ENCODE measurements at places on chromosomes 3 and 15. TPM values are rescaled to one million over a fixed set of nuclear protein-coding genes. Genes with fewer than 3 reads are reported as not detected.

GRCh38 chr15:58284293-58284692, 146.1 kb downstream of the AQP9 start:
- H3K4me1 ChIP-seq = no peaks in the 10 kb centered on the region
- DNase-seq = no peak
- no peak overlapping the region for H3K4me3 ChIP-seq
- no peaks in the 10 kb centered on the region for H3K36me3 ChIP-seq
- no peaks in the 10 kb centered on the region for H3K27me3 ChIP-seq
- H3K27ac ChIP-seq = no peak overlapping the region

DNA sequence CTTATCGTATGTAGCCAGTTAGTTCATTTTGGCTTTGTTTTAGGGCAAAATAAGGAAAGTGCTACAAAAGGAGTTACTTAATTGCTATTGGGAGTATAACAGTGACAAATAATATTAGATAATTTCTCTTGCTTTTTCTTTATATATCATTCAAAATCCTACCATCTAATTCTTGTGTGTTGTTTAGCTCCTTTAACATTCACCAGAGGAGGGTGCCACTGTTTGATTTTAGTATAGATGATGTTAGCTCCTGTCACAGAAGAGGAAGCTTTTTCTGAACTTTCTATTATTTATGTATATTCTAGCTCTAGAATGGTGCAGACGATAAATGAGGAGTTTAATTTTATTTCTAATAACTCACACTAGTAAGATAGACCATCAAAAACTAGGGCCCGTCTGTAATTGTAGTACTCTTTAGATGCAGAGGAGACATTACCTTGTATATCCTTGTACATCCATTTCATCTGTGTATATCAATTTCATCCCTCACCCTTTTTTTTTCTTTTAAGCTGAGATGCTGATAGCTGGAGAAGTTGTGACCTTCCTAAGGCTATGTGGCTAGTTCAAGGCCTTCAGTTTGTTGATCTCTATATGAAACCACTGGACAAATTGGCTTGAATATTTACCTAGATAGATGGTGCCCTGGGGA, 3.0 kb downstream of the PPM1L start:
- no peak for DNase-seq
- peaks cover 17% of the 10 kb centered on the region for H3K4me1 ChIP-seq
- H3K27ac ChIP-seq = no peak overlapping the region
- no peaks in the 10 kb centered on the region for H3K36me3 ChIP-seq

DNA sequence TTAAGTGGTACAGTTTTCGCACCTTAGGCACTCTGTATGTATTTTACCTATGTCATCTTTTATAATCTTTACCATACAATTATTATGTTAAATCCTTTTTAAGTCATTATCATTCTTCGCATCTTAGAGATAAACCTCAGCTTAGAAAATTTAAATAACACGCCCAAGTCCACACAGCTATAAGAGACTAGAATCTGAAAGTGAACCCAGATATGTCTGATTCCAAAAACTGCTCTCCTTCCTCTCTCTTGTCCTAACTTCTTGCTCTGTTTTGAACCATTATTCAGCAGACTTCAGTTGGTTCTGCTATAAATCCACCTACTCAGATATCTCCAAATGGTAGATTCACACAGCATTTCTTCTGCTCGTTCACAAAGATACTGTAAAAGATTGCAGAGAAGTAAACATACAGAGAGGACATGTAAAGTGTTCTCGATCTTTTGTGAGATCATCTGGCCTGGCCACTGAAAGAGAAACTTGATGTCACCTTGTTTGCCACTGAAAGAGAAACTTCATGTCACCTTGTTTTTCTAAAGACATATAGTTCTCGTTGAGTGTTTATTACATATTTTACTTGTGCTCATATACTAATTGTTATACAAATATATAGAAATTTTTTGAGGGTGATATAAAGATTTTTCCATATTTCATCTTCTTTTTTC, 533.2 kb downstream of the GRM7 start:
- no peaks in the 10 kb centered on the region for H3K36me3 ChIP-seq
- H3K4me3 ChIP-seq = no peak overlapping the region

- DNase-seq = no peak
- peaks cover 9% of the 10 kb centered on the region for H3K4me1 ChIP-seq
- H3K4me3 ChIP-seq = peak overlapping the region; percentile 43
- no peaks in the 10 kb centered on the region for H3K27me3 ChIP-seq
- H3K36me3 ChIP-seq = no peaks in the 10 kb centered on the region
These were observed 35.9 kb upstream of the ZNF774 start for GRCh38 chr15:90316139-90316538.

CCDC13 gene
- total RNA-seq = 3.1 TPM

CRABP1 gene
- 5.1 TPM for total RNA-seq

DHFR2 gene
- 4.5 TPM for total RNA-seq

DNA sequence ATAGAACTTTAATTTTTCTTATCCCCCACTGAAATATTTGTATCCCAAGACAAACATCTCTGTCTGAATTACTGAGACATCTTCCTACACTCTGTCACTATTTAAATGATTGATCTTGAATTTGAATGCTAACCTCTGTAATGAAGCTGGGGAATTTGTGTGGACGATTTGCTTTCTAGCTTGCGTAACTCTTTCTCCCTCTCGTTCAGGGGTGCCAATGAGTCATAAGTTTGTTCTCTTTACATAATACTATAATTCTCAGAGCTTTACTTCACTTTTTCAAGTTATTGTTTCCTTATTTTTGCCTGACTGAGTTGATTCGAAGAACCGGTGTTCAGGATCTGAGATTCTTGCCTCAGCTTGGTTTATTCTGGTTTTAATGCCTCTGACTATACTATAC, 783.3 kb upstream of the CADM2 start:
- H3K36me3 ChIP-seq = no peaks in the 10 kb centered on the region
- H3K27me3 ChIP-seq = no peaks in the 10 kb centered on the region
- no peak overlapping the region for H3K27ac ChIP-seq
- no peak for DNase-seq

IL17RB gene
- 2.3 TPM for total RNA-seq

GRCh38 chr15:52362497-52362896, 66.9 kb upstream of the MYO5C start:
- peaks cover 14% of the 10 kb centered on the region for H3K36me3 ChIP-seq
- no peak overlapping the region for H3K4me3 ChIP-seq
- H3K4me1 ChIP-seq = peaks cover 18% of the 10 kb centered on the region

DLG1 gene
- total RNA-seq = 46.4 TPM

DNA sequence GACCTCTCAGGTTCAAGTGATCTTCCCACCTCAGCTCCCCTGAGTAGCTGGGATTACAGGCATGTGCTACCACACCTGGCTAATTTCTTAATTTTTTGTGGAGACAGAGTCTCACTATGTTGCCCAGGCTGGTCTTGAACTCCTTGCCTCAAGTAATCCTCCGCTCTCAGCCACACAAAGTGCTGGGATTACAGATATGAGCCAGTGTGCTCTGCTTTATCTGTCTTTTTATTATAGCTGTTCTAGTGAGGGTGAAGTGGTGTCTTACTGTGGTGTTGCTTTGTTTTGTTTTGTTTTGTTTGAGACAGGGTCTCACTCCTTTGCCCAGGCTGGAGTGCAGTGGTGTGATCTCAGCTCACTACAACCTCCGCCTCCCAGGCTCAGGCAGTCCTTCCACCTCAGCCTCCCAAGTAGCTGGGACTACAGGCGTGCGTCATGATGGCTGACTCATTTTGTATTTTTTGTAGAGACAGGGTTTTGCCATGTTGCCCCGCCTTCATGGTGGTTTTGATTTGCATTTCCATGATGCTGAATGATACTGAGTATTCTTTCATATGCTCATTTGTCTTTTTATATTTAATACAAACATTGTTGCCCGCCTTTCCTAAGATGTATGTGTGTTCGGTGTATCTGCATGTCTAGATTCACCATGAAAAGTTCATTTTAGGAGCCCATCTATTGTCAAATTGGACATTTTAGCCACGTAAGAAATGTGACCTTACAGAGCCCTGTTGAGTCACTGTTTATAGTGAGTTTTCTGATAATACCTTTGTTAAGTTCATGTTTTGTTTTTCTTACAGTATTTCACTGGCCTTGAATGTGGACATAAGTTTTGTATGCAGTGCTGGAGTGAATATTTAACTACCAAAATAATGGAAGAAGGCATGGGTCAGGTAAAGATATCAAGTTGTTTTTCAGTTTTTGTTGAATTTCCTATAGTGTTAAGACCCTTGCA, 80.6 kb downstream of the ARIH1 start:
- H3K4me3 ChIP-seq = no peak overlapping the region
- no peaks in the 10 kb centered on the region for H3K4me1 ChIP-seq
- DNase-seq = no peak
- H3K36me3 ChIP-seq = peaks cover 10% of the 10 kb centered on the region
- H3K27ac ChIP-seq = no peak overlapping the region
- H3K27me3 ChIP-seq = no peaks in the 10 kb centered on the region

DNA sequence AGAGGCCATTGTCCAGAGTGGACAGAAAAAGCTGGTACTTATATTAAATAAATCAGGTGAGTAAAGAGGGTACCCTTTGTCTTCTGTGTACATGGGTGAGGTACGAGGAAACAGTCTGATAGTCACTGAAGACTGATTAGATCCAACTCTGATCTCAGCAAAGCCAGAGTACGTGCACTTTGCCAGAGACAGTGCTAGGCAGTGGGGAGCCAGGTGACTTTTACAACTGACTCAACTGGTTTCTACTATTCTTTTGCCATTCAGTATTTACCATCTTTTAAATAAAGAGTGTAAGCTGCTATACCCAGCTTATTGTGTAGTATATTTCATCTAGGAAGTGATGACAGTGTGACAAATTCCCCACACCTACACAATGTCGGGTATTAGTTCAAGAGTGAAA, 3.3 kb downstream of the GNL3 start:
- H3K27ac ChIP-seq = no peak overlapping the region
- H3K4me1 ChIP-seq = peaks cover 23% of the 10 kb centered on the region
- peaks cover 65% of the 10 kb centered on the region for H3K36me3 ChIP-seq
- H3K4me3 ChIP-seq = no peak overlapping the region
- no peak for DNase-seq

GRCh38 chr15:62164014-62164395, 1.1 kb downstream of the C2CD4B start:
- H3K36me3 ChIP-seq = no peaks in the 10 kb centered on the region
- H3K4me1 ChIP-seq = peaks cover 13% of the 10 kb centered on the region
- H3K27ac ChIP-seq = no peak overlapping the region
- no peaks in the 10 kb centered on the region for H3K27me3 ChIP-seq
- no peak for DNase-seq

CTSH gene
- 149 TPM for total RNA-seq

- no peaks in the 10 kb centered on the region for H3K36me3 ChIP-seq
- no peak overlapping the region for H3K27ac ChIP-seq
- DNase-seq = no peak
- H3K4me1 ChIP-seq = no peaks in the 10 kb centered on the region
- H3K27me3 ChIP-seq = no peaks in the 10 kb centered on the region
- no peak overlapping the region for H3K4me3 ChIP-seq
These were observed 426.6 kb downstream of the OCA2 start for GRCh38 chr15:27672537-27672936.
